Fibroblast of skin of scalp (primary cell): ENCODE measurements at places on chromosomes 1 and 21.
A peak's percentile ranks its signal among the peaks of the same experiment; 100 is the strongest.

GRCh38 chr1:44296086-44296485, 59.0 kb downstream of the ERI3 start:
- no peak for DNase-seq

DNA sequence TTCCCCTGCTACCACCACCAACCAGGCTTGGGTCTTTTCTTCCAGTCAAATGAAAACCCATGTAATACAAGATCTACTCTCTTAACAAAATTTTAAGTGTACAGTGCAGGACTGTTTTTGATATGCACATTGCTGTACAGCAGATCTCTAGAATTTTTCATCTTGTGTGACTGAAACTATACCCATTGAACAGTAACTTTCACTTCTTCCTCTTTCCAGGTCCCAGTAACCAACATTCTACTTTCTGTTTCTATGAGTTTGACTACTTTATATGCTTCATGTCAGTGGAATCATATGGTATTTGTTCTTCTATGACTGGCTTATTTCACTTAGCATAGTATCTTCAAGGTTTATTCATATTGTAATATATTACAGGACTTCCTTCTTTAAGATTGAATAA, 45.3 kb upstream of the PLPPR4 start:
- DNase-seq: no peak

DNA sequence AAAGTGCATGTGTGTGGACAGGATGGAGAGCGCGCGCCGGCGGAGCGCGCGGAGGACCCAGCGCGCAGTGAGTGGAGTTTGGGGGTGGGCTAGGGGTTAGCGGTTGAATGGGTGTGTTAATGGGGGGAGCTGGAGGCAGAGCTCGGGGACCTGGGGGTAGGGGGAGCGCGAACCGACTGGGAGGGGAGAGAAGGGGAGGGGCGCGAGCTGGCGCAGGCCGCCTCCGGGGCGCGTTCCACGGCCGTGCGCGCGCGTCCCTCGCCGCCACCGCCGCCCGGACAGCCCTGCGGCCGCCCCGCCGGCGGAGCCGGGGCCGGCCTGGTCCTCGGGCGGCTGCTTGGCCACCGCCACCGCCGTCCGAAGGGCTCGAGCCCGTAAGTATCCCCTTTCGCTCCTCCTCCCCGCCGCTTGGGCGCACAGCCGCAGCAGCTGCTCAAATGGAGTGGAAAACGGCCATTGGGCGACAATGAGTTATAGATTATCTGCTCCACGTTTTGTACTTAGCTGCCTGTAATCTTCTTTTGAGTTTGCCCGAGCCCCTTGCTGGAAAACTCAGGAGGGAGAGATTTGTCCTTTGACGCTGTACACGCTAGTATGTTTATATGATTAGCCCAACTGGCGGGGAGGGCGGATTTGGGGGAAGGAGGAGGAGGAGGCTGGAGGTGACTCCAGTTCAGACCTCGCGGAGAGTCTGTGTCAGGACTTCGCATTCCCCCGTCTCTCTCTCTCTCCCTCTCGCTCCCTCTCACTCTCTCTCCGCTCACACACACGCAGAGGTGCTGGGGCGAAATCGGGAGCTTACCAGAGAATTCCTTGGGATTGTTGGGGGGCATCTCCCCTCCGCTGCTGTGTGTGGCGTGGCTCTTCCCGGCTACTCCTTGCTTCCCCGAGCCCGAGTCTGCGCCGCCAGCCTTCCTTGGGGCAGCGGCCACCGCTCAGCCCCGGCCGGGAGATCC, at the start of gene ADGRL2:
ADGRL2 (plus strand) TSS at position 240 of the 956 bp plus-strand sequence. CDS start 36,051 bp downstream, outside the sequence.
- peak; percentile 94 for DNase-seq

DNA sequence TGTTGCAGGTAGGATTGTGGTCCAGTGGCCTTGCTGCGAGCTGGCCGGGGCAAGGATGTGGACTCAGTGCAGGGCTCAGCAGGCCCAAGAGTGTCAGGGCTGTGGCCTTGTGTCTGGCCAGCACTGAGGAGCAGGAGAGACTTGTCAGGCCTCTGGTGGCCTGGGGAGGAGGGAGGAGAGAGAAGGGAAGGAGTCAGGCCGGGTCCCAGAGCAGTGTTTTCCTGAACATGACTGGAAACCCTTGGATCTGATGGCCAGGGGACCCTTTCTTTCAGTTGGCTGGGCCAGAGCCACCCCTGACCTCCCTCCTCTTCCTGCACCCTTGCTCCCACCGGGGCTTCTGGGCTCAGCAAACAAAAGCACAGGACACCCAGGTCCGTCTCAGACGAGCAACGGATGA, 5.1 kb downstream of the IBA57 start:
- no peak for DNase-seq

DNA sequence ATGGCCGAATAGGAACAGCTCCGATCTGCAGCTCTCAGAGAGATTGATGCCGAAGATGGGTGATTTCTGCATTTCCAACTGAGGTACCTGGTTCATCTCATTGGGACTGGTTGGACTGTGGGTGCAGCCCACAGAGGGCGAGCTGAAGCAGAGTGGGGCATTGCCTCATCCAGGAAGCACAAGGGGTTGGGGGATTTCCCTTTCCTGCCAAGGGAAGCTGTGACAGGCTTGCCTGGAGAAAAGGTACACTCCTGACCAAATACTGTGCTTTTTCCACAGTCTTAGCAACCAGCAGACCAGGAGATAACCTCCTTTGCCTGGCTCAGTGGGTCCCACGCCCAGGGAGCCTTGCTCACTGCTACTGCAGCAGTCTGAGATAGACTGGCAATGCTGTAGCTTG, 66.9 kb downstream of the HSD3B1 start:
- no peak for DNase-seq

GRCh38 chr1:21206117-21206516, 29.4 kb upstream of the EIF4G3 start:
- no peak for DNase-seq

- no peak for DNase-seq
These were observed 71.7 kb downstream of the TOMM20 start for GRCh38 chr1:235056937-235057336.

- no peak for DNase-seq
These were observed 98.5 kb upstream of the MPC2 start for GRCh38 chr1:168035345-168035744.

- no peak for DNase-seq
These were observed 408.6 kb downstream of the PRDM2 start for GRCh38 chr1:14108356-14109275.

GRCh38 chr21:30932686-30933085, 51.3 kb upstream of the KRTAP11-1 start:
- no peak for DNase-seq

DNA sequence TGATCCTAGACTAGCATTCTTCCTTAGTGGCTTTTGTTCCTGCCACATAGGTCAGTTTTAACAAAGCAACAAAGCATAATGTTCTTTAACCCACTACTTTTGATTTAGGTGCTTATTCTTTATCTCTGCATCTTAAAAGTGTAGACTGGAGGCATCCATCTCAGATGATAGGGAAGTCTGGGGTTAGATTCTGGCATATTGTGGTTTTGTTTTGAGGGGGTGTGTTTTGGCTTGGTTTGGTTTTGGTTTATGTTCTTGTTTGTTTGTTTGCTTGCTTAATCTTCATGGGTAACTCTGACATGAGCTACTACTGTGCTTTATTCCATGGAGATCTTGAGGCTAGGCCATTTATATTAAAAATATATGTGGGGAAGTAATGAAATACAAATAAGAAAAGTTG, 40.3 kb upstream of the MYOCOS start:
- no peak for DNase-seq

DNA sequence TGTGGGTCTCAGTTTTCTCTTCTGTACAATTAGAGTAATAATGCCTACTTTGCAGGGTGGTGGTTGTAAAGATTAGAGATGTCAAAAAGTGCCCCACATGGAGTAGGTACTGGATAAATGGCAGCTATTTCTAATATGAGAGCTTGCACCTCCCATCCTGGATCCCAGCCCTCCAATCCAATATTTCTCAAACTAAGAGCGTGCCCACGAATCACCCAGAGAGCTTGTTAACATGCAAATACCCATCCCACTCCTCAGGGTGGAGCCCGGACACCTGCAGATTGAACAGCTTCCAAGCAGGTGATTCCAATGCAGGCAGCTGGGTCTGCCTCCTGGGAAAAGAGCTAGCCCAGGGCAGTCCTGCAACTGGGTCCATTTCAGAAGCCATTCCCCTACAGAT, 33.0 kb downstream of the LRRN2 start:
- DNase-seq: no peak

DNA sequence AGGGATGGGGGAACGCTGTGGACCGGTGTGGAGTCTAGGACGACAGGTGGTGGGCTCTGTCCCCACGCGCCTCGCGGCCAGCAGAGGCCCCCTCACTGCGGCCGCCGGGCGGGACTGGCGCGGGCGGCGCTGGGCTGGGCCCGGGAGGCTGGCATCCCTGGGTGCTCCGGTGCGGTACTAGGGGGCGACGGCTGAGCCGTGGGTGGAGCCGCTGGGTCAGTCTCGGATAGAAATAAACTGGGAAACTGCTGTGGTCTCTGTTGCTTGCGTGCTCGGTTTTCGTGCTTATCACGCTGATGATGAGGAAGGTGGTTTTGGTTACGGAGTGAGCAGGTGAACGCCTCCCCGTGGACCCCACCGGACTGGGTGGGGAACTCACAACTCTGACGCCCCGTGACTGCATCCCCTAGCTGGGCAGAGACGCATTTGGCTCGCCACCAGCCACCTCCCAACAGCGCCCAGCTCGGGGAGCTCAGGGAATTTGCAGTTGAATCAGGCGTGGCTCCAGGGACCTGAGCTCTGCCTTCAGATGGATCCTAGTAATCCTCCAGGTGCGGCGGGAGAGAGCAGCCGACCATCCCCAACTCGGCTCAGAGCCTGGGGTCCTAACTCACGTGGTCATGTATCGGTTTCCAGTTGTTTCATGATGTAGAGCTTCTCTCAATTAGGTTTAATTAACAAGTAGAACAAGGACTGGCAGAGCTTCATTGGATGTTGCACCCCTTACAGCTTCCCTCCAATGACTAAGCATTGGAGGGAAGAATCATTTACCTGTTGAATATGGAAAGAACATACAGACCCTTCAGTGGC, 32.1 kb downstream of the HSD17B7 start:
- DNase-seq: no peak

DNA sequence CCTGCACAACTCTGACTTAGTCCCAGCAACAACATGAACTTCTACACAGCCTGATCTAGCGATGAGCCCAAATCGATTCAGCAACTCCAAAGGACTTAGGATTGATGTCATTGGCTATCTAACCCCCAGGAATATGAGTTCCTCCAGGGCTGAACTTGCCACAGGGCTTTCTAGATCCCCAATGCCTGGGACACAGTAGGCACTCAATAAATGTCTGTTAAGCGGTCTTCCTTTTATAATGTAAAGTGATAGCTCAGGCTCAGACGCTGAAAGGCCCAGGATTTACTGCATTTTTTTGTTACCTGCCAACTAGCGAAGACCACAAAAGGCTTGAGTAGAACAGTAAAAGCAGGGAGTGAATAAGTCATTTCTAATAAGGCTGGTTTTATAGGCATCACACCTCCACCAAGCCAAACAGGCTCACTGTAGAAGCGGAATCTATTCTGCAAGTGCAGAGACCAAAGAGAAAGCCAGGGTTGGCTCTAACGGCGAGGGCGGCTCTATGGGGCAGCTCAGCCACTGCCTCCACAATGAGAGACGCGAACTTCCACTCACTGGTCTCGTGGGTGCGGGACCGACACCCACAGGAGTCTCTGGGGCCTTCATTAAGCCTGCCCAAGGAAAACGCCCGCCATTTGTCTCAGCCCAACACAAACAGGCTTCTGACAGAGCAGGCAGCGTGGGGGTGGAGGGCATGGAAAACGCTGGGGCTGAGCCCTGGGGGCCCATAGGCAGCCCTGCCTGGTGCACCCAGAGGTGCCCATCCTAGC, 52.0 kb downstream of the HLCS start:
- no peak for DNase-seq

GRCh38 chr1:216686860-216687766, 36.1 kb downstream of the ESRRG start:
- DNase-seq: peak; percentile 47

DNA sequence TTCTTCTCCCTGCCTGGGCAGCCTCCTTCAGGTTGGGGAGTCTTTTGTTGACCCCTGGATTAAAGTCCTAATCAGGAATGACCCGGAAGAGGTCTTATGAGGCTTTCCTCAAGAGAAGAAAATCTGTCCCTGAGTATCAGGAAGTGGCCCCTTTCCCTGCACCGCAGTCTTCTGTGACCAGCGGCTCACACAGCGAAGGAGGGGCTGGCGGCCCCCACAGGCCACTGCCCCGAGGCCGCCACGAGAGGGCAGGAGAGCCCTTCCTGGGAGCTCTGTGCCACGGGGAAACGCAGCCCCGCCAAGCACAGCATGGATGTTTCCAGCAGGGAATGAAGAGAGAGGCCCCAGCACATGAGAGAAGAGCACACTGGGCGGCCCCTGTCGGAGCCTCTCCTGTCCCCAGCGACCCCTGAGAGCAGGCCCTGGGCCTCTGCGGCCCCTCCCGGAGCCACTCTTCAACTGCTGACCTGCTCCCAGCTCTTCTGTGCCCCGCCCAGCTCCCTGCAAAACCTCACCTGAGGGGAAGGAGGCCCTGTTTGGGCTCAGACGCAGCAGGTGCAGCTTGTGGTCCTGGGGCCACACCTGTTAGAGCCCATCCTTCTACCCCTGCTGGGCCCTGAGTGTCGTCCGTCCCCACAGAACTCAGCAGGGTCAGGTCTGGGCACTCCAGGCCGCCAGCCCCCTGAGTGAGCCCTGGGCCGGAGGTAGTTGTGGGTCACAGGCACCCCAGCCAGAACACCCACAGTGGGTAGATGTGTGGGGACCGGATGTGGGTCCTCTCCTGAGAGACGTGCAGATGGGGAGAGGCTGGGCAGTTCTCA, 4.9 kb upstream of the POFUT2 start:
- peak; percentile 88 for DNase-seq

- no peak for DNase-seq
These were observed 133.8 kb upstream of the F3 start for GRCh38 chr1:94675373-94675772.

GRCh38 chr1:61973100-61973837, 221.4 kb upstream of the L1TD1 start:
- no peak for DNase-seq

GRCh38 chr1:41381692-41382479, 20.7 kb downstream of the FOXO6 start:
- peak; percentile 25 for DNase-seq

DNA sequence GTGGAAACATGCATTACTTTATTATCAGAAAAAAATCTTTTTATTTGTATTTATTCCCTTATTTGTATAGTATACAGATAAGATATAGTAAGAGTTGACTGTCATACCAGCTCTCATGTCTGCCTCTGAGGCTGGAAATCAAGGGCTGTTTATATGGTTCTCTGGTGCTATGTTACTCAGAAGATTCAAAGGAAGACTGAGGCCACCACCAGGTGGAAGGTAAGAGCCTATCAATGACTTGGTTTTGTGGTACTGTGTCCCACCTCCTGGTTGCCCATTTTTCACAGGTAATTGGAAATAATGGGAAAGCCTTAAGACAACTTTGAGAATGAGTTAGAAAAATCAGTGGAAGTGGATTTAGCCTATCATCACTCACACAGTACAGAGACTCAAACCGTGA, 342.1 kb downstream of the DSCAM start:
- no peak for DNase-seq

DNA sequence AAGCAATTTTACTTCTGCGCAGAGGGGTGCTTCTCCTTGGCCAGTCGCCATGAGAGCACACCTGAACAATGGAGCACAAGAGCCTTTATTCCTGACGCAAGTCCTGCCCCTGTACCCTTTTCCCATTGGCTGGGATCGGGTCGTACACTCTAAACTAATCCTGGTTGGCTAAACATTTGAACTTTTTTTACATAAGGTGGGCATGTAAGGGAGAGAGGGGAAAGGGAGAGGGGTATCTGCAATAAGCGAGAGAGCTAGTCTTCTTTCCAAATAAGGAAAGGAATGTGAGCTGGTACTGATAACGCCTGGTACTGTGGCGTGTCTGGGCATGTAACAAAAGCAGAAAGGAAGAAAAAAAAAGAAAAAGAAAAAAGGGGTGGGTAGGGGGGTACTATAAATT, 21.8 kb downstream of the MFSD2A start:
- DNase-seq: no peak
